ENCODE measurements at places on chromosomes 4 and X.
A peak's percentile ranks its signal among the peaks of the same experiment; 100 is the strongest.

- DNase-seq, result no peak
These were observed 311.1 kb downstream of the INPP4B start for GRCh38 chr4:142535009-142535408.

DNA sequence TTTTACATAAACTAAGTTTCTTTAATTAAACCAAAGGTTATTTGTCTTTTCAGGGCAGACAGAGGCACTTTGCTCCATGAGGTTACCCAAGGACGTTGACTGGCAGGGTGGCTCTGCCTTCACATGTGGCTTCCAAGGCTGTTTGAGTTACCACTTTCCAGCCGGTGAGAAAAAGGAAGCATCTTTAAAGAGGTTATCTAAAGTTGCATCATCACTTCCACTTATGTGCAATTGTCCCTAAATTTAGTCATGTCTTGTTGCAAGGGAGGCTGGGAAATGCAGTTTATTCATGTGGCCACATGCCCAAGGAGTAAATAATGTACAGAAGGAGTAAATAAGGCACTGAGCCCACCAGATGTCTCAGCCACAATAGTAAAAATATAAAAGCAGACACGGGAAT, 29.0 kb upstream of the RAP1GDS1 start:
- DNase-seq, result peak; percentile 9

DNA sequence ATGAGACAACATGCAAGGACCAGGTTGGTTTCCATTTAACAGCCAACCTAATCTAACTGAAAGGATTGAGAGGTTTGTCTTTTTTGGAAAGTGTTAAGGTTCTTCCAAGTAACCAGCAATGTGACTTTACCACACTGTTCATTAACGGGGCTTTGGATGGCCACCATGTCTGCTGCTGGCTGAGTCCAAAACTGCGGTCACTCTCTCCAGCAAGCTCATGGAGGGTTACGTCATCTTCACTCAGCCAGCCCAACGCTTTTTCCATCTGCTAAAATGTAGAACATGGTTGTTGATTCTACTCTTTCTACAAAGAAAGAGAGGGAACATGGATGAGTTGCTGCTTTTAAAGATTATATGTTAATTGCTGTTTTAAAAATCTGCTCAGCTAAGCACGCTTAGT, 11.0 kb downstream of the PKD2 start:
- peak; percentile 91 for DNase-seq

GRCh38 chr4:165709973-165710526, 163.0 kb upstream of the TLL1 start:
- no peak for DNase-seq

DNA sequence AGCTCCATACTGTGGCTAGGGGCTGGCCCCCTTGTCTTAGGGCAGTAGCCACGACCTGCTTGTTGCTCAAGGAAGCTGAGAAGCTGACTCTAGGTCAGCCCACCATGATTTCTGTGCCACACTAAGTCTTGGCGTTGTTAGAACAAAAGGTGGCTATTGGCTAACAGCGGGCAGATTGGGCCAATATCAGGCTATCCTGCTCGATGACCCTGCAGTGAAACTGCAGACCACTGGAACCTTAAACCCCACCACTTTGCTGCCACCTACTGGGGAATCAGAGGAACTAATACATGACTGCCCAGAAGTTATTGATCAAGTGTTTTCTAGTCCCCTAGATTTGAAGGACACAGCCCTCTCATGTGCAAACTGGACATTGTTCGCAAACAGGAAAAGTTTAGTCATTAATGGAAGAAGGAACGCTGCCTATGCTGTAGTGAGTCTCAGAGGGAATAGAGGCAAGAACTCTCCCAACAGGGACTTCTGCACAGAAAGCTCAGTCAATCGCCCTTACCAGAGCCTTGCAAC, 17.0 kb upstream of the PAPSS1 start:
- DNase-seq, result peak; percentile 76

- DNase-seq, result no peak
These were observed 174.8 kb downstream of the CEP135 start for GRCh38 chr4:56123547-56123946.

- peak; percentile 75 for DNase-seq
These were observed 75.4 kb downstream of the FAT4 start for GRCh38 chr4:125390126-125390525.

DNA sequence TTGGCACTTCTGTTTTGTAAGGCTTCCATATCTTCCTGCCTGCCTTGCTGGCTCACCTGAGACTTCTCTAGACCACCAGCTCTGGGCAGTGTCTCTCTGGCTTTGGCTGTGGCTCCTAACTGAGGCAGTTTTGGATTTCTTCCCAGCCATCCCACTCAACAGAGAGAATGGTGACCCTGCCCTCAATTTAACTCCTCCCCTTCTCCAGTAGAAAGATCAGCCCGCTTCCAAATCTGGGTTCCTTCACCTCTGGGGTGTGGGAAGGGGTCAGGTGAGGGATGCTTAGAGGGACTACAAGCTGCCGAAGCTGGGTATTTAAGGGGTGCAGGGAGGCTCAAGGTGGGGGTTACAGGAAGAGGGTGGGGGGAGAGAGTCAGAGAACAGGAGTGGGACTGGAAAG, 23.7 kb downstream of the NAP1L5 start:
- no peak for DNase-seq

DNA sequence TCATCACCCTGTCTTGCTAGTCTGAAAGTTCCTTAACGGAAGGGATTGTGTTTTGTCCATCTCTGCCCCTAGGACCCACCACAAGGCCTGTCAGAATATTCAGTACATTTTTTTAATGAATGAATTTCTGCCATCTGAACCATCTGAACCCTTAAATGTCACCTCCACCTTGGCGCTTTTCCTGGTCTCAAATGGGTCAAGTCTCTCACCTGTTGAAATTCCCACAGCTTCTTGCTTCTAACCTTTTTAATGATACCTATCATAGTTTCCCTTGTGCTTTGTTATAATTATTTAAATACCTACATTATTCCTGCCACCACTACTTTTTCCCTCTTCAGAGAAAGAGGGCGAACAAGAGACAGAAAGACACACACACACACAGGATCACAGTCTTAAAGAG, 48.0 kb downstream of the SHROOM4 start:
- DNase-seq, result no peak

DNA sequence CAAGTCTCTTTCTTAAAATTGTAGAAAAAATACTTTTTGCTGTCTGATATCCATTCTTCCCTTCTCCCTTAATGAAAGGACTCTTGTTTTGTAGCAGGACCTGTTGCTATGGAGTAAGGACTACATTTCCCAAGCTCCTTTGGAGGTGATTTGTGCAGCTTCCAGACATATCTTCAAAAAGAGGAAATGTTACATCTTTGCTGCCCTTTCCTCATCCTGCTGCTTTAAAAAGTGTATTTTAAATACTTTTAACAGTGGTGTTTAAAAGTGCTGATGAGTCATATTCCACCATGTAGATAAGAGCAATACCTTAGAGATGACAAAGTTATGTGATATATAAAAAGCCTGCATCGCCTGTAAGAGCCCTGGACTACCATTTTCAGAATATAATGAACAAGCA, 98.7 kb downstream of the CFAP299 start:
- peak; percentile 84 for DNase-seq

DNA sequence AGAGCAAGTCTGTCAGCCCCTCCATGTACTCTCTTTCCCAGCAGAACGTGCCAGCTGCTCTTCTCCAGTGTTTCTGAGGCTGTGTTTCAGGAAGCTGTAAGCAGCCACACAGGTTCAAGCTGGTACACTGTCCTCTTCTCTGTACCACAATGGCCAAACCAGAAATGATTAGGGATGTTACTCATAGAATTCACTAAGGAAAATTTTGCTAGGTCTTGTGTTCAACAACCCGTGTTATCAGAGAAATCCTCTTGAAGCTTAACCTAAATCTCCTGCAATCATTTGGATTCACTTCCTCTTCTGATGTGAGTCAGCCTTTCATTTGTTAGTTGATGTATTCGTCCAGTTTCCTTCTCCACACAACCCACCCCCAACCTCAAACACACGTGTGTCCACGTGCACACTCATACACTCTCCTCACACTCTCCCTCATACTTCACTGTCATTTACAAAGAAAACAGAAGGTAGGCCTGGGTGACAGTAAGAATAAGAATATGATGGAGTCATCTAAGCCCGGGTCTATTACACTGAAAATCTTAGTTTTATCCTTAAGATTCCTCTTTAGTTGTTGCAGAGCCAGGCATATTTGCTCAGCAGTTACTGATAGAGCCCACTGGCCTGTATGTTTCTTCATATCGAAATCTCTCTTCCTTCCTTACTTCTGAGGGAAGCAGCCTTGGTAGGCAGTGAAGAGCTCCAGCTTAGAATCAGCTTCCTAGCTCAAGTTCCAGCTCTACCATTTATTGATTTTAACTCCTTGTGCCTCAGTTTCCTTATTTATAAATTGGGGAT, 63.4 kb downstream of the DCUN1D4 start:
- DNase-seq, result no peak

DNA sequence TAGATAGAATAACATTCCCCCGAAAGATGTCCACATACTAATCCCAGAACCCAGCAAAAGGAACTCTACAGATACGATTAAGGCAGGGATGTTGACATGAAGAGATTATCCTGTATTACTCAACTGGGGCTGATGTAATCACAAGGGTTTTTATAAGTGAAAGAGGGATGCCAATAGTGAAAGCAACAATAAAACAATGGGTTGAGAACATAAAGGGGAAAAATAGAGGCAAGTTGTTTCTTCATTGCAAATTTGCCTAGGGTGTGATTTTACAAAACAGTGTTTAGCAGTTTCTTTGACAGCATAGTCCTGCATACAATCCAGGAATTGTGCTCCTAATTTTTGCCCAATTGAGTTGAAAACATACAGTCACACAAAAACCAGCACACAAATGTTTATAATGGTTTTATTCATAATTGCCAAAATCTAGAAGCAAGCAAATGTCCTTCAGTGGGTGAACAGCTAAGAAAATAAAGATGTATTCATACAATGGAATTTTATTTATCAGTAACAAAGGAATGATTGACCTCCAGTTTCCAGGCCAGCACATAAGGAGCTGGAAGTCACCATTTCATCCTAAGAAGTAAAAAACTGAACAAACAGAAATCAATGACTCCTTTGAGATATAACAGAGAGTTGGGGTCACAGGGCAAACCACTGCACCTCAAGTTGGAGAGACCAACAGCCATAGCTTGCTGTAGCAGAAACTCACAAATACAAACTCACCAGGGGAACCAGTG, 107.2 kb downstream of the CENPC start:
- peak; percentile 87 for DNase-seq

- no peak for DNase-seq
These were observed 35.4 kb upstream of the TMSB15B start for GRCh38 chrX:103927030-103927429.
